Breast epithelium (tissue), 4 donors: ENCODE measurements at places on chromosomes 11 and 22.
A peak's percentile ranks its signal among the peaks of the same experiment; 100 is the strongest.

GRCh38 chr22:29780748-29781676 lies 13.8 kb downstream of the UQCR10 start:
- H3K4me1 ChIP-seq, result peaks cover 21% of the 10 kb centered on the region
- no peak overlapping the region for H3K4me3 ChIP-seq
- H3K27me3 ChIP-seq, result no peaks in the 10 kb centered on the region
- no peak for DNase-seq
- H3K36me3 ChIP-seq, result no peaks in the 10 kb centered on the region

DNA sequence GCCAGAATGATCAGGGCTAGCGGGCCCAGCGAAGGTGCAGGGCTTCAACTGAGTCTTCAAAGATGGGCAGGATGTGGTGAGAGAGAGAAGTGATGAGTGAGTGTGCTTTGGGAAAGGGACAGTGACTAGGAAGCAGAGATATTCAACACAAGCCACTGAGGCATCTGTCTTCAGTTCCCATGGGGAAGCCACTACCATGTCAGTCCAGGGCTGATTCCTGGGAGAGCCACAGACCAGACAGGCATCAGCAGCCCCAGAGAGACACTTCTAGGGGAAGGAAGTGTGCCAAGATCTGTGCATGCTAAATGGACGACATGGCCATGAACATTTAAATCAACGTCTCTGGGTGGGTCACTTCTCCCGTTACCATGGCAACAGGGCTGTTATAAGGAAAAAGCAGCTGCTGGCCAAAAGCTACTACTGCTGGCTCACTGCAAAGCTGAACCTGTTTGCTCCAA lies 28.5 kb downstream of the P4HA3 start:
- no peak overlapping the region for H3K27ac ChIP-seq
- no peaks in the 10 kb centered on the region for H3K36me3 ChIP-seq
- no peak for DNase-seq
- no peaks in the 10 kb centered on the region for H3K27me3 ChIP-seq

DNA sequence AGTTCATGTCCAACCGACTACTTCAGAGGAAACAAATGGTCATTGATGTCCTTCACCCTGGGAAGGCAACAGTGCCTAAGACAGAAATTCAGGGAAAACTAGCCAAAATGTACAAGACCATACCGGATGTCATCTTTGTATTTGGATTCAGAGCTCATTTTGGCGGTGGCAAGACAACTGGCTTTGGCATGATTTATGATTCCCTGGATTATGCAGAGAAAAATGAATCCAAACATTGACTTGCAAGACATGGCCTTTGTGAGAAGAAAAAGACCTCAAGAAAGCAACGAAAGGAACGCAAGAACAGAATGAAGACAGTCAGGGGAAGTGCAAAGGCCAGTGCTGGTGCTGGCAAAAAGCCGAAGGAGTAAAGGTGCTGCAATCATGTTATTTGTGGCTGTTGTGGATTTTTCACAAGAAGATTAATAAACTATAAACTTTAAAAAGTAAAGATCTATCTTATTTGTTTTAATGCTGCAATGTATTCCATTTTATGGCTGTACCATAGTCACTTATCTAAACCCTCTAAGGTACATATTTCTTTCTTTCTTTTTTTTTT lies 20.1 kb upstream of the HIPK3 start:
- no peak overlapping the region for H3K27ac ChIP-seq
- no peak overlapping the region for H3K4me3 ChIP-seq
- H3K4me1 ChIP-seq, result no peaks in the 10 kb centered on the region
- no peak for DNase-seq

DNA sequence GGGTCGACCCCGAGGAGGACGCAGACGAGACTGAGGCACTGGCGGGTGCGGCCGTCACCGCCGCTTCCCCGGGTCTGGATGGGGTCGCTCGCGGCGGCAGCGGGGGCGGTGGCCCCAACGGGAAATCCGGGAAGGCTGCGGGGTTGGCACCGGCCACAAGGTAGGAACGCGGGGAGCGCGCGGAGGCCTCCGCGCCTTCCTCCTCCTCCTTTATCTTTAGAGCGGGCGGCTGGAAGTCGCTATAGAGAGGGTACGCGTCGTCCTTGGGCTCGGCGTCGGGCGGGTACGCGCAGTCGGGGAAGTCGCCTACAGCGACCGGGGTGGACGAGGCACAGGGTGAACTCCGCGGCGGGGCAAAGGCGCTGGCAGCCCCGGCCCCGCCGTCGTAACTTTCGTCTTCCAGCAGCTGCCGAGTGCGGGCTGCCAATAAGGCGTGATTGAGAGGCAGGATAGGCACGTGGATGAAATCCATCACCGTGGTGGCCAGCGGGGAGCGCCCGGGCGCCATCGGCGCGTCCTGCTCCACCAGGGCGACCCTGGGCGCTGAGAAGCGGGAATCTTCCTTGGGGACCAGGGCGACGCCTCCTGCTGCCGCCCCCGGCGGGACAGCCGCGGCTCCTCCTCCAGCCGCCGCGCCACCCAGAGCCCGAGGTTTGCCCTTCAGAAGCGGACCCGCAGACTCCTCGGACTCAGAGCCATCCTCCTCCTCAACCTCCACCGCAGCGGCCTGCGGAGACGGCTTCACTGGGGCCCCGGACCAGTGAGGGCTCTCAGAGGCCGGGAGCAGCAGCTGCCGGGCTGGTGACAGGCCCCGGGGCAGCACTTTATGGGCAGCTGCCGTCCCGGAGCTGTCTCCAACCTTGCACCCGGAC lies 1.7 kb downstream of the PGR start:
- peak; percentile 20 for DNase-seq
- H3K4me3 ChIP-seq, result peak overlapping the region; percentile 56
- H3K27me3 ChIP-seq, result no peaks in the 10 kb centered on the region
- H3K4me1 ChIP-seq, result no peaks in the 10 kb centered on the region

- no peak overlapping the region for H3K27ac ChIP-seq
- H3K4me1 ChIP-seq, result peaks cover 7% of the 10 kb centered on the region
- no peaks in the 10 kb centered on the region for H3K36me3 ChIP-seq
- H3K27me3 ChIP-seq, result peaks cover 4% of the 10 kb centered on the region
- no peak for DNase-seq
Measured at GRCh38 chr22:24429411-24430365, 2.3 kb downstream of the ADORA2A start.

- peak overlapping the region; percentile 98 for H3K27ac ChIP-seq
- DNase-seq, result no peak
- H3K4me1 ChIP-seq, result peaks cover 68% of the 10 kb centered on the region
- no peaks in the 10 kb centered on the region for H3K27me3 ChIP-seq
Measured at GRCh38 chr11:67274768-67275605, 8.7 kb downstream of the GRK2 start.

DNA sequence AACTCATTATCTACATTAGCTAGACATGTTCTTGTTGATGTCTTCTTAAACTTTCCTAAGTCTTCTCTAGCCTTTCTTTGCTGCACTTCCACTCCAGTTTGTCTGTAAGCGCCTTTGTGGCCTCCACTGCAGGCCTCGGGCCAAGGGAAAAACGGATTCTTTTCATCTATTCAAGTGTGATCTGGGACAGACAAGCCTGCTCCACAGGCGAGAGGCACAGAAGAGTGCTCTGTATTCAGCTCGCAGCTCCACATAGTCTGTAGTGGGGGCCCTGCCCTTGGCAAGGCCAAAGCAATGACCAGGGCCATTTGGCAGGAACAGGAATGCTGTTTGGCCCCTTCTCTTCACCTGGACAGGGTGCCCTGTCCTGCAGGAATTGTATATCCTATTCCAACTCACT lies 84.1 kb upstream of the BARX2 start:
- no peak overlapping the region for H3K4me3 ChIP-seq
- H3K36me3 ChIP-seq, result no peaks in the 10 kb centered on the region
- no peak overlapping the region for H3K27ac ChIP-seq
- DNase-seq, result no peak

GRCh38 chr22:40429481-40429880 lies 59.1 kb downstream of the SGSM3 start:
- H3K27ac ChIP-seq, result no peak overlapping the region
- no peak overlapping the region for H3K4me3 ChIP-seq
- H3K36me3 ChIP-seq, result no peaks in the 10 kb centered on the region

DNA sequence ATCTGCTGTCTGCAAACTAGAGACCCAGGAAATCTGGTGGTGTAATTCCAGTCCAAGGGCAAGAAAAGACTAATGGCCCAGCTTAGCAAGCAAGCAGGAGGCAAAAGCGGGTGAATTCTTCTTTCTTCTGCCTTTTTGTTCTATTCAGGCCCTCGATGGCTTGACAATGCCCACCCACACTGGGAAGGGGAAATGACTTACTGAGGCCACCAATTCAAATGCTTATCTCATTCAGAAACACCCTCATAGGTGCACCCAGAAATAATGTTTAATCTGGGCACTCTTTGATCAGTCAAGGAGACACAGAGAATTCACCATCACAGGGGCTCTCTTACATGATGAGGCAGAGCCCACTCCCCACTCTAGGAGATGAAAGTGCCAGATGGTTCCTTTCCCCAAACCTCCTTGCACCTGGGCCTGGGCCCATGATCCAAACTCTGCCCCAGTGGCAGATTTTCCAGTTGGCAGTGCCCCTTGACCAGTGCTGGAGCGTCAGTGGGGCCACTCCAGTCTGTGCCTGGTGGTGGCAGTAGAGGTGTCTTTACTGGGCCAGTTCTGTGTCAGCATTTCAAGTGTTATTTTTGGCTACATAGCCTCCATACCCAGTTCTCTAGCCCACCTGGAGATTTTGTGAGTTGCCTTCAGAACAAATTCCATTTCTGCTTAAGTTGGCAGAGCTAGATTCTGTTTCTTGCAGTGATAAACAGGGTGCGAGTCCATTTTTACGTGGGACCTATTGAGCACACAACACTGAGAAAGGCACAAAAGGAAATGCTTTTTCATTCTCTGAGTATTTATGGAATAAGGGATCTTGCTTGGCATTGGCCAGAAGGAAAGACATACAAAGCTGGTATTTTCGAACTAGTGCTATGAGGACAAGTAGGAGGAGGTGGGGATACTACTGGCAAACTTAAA lies 7.5 kb downstream of the ELMOD1 start:
- H3K4me1 ChIP-seq, result no peaks in the 10 kb centered on the region
- no peak overlapping the region for H3K27ac ChIP-seq
- H3K36me3 ChIP-seq, result no peaks in the 10 kb centered on the region
- no peaks in the 10 kb centered on the region for H3K27me3 ChIP-seq
- H3K4me3 ChIP-seq, result no peak overlapping the region
- no peak for DNase-seq

- peak overlapping the region; percentile 100 for H3K27ac ChIP-seq
- peak; percentile 76 for DNase-seq
- H3K27me3 ChIP-seq, result no peaks in the 10 kb centered on the region
- peak overlapping the region; percentile 87 for H3K4me3 ChIP-seq
- peaks cover 9% of the 10 kb centered on the region for H3K4me1 ChIP-seq
Measured at GRCh38 chr22:38203090-38203810, 1.5 kb downstream of the MAFF start.

GRCh38 chr11:6604790-6605189 lies 1.2 kb downstream of the ILK start:
- peak overlapping the region; percentile 92 for H3K27ac ChIP-seq
- DNase-seq, result no peak
- no peaks in the 10 kb centered on the region for H3K27me3 ChIP-seq
- H3K4me1 ChIP-seq, result peaks cover 6% of the 10 kb centered on the region
- H3K4me3 ChIP-seq, result peak overlapping the region; percentile 92
- peaks cover 16% of the 10 kb centered on the region for H3K36me3 ChIP-seq

- H3K36me3 ChIP-seq, result peaks cover 5% of the 10 kb centered on the region
- H3K27ac ChIP-seq, result no peak overlapping the region
- peaks cover 9% of the 10 kb centered on the region for H3K4me1 ChIP-seq
- H3K4me3 ChIP-seq, result no peak overlapping the region
Measured at GRCh38 chr22:40953471-40953870, 2.3 kb downstream of the RBX1 start.

- H3K4me3 ChIP-seq, result peak overlapping the region; percentile 92
- no peaks in the 10 kb centered on the region for H3K36me3 ChIP-seq
- H3K27ac ChIP-seq, result peak overlapping the region; percentile 50
- peaks cover 22% of the 10 kb centered on the region for H3K4me1 ChIP-seq
Measured at GRCh38 chr22:46578251-46578823, 40.9 kb upstream of the CELSR1 start.

- no peaks in the 10 kb centered on the region for H3K27me3 ChIP-seq
- no peak for DNase-seq
- no peak overlapping the region for H3K4me3 ChIP-seq
- no peak overlapping the region for H3K27ac ChIP-seq
Measured at GRCh38 chr11:112219476-112220232, 6.6 kb upstream of the PTS start.

DNA sequence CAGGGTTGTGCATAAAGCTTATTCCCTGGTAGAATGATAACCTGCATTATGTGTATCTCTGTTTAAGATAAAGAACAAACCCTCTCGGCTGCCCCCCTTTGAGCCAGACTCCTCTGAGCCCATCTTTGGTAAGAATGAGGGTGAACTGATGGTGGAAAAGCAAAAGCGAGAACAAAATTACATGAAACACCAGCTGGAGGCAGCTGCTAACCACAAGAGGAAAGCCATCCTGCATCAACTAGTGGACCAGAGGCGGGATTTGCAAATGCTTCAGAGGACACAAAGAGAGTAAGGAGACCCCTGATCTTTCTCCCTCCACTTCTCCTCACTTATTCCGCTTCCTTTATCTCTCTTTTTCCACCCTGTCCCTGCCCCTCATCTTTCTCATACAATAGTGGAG lies 40.3 kb downstream of the CCDC81 start:
- DNase-seq, result no peak
- no peak overlapping the region for H3K4me3 ChIP-seq
- H3K27ac ChIP-seq, result no peak overlapping the region

GRCh38 chr11:30311189-30311588 lies 11.7 kb upstream of the ARL14EP start:
- no peak for DNase-seq
- no peaks in the 10 kb centered on the region for H3K4me1 ChIP-seq
- H3K4me3 ChIP-seq, result no peak overlapping the region

- H3K4me1 ChIP-seq, result no peaks in the 10 kb centered on the region
- H3K27me3 ChIP-seq, result no peaks in the 10 kb centered on the region
- H3K36me3 ChIP-seq, result no peaks in the 10 kb centered on the region
Measured at GRCh38 chr22:31995807-31996206, 47.3 kb upstream of the SLC5A1 start.

- no peak overlapping the region for H3K4me3 ChIP-seq
- no peaks in the 10 kb centered on the region for H3K4me1 ChIP-seq
- no peaks in the 10 kb centered on the region for H3K36me3 ChIP-seq
- peak overlapping the region; percentile 35 for H3K27ac ChIP-seq
- no peaks in the 10 kb centered on the region for H3K27me3 ChIP-seq
- DNase-seq, result peak; percentile 84
Measured at GRCh38 chr11:19879307-19880087, 166.9 kb downstream of the NAV2 start.

GRCh38 chr11:124778281-124778680 lies 16.2 kb upstream of the ESAM start:
- DNase-seq, result no peak
- H3K4me3 ChIP-seq, result no peak overlapping the region
- H3K36me3 ChIP-seq, result no peaks in the 10 kb centered on the region
- H3K27ac ChIP-seq, result no peak overlapping the region
